ENCODE measurements at places on chromosomes 16 and 17. TPM values are rescaled to one million over a fixed set of nuclear protein-coding genes. Genes with fewer than 3 reads are reported as not detected.

DNA sequence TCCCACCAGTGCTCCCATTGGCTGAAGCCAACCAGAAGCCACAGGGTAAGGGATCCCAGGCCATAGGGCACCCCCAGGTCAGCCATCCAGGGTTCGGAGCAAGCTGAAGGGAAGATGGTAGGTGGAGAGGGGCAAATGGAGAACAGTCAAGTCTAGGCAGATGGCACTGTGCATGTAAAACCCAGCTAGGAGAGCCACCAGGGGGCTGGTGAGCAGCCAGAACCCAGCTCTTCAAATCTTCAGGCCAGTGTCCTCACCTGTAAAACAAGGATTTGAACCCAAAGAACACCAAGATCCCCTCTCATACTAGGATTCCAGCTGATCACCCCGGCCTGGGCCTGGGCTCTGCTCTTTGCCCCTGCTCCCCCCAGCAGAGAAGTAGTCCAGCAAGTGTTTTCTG, 43.5 kb downstream of the GINS3 start:
- H3K27me3 ChIP-seq: no peaks in the 10 kb centered on the region
- no peaks in the 10 kb centered on the region for H3K36me3 ChIP-seq
- H3K27ac ChIP-seq: no peak overlapping the region

DNA sequence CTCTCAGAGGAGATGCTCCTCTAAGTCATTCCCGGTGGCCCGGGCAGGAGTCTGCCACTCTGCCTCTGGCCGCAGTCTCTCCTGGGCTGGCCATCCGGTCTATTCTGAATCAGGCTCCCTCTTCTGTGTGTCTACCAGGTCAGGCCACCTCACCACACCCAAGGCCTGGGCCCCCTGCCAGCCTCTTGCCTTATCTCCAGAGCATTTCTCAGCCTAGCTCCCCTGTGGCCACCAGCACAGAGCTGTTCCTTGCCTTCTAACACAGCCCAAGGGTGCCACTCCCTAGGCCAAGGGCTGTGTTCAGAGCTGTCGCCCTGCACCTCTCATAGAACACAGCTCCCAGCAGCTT, 55.3 kb downstream of the MYO18A start:
- H3K4me1 ChIP-seq: no peaks in the 10 kb centered on the region
- H3K4me3 ChIP-seq: no peak overlapping the region
- DNase-seq: no peak
- peaks cover 26% of the 10 kb centered on the region for H3K36me3 ChIP-seq

- H3K27ac ChIP-seq: no peak overlapping the region
- no peaks in the 10 kb centered on the region for H3K4me1 ChIP-seq
- no peak overlapping the region for H3K4me3 ChIP-seq
- H3K36me3 ChIP-seq: peaks cover 39% of the 10 kb centered on the region
- DNase-seq: no peak
- H3K27me3 ChIP-seq: no peaks in the 10 kb centered on the region
These were observed 31.8 kb downstream of the ZDHHC7 start for GRCh38 chr16:84979516-84979915.

GRCh38 chr17:42846594-42847280, 2.4 kb downstream of the AOC2 start:
- H3K36me3 ChIP-seq: peaks cover 23% of the 10 kb centered on the region
- H3K4me1 ChIP-seq: no peaks in the 10 kb centered on the region
- no peak overlapping the region for H3K4me3 ChIP-seq
- no peaks in the 10 kb centered on the region for H3K27me3 ChIP-seq
- no peak for DNase-seq

GRCh38 chr17:9935408-9935807, 30.3 kb upstream of the RCVRN start:
- no peaks in the 10 kb centered on the region for H3K36me3 ChIP-seq
- H3K27me3 ChIP-seq: no peaks in the 10 kb centered on the region
- no peak overlapping the region for H3K4me3 ChIP-seq

DNA sequence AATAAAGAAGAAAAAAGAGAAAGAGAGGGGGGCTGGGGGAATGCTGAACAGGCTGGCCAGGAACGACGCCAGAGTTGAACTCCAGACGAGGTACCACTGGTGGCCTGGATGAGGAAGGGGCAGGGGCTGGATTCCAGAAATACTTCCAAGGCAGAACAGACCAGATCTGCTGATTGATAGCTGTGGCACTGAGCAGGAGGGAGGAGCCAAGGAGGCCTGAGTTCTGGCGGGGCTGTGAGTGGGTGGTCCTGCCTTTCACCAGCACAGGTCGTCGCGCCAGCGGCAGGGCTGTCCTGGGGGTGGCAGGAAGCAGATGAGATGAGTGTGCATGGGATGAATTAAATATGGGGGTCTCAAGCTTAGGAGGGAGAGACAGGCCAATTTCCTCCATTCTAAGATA, 5.5 kb downstream of the CCDC42 start:
- H3K4me3 ChIP-seq: no peak overlapping the region
- H3K36me3 ChIP-seq: no peaks in the 10 kb centered on the region
- no peaks in the 10 kb centered on the region for H3K27me3 ChIP-seq
- DNase-seq: no peak
- peaks cover 12% of the 10 kb centered on the region for H3K4me1 ChIP-seq
- H3K27ac ChIP-seq: no peak overlapping the region

DNA sequence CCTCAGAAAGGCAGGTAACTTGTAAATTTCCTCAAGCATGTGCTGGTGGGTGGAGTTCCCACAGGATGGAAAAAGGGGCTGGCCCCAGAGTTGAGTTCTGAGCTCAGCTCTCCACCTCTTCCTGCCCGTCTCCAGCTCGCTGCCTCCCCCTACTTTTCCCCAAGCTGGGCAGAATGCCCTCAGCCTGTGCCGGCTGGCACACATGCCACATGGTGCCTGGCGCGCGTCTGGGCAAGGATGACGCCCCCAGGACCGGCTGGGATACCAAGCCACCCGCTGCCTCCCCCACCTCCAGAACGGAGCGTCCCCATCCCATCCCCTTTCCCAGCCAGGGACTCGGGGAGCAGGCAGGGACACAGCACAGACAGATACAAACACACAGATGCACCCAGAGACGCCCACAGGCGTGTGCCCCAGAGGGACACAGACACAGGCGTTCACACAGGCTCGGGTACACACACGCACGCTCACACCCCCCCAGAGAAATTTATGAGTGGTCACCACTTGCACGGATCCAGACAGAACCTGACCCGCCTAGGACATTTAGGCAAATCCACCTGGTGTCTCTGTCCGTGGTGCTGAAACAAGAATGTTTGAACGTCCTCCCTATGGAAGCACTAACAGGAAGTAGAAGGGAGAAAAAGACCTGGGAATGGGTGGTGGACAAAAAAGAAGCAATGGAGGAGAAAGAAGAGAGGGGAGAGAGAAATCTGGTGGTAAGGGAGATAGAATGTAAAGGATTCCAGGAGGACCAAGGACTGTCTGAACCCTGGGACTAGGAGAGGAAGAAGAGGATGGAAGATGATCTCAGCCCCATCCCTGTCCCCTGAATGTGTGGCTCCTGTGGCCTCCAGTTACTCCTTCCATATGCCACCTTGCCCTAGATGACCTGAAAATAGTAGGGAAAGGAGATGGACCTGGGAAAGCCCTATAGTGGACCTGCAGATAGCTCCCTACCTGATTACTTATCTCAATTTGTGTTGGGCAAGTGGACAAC, 15.5 kb downstream of the NEUROD2 start:
- peaks cover 37% of the 10 kb centered on the region for H3K27me3 ChIP-seq
- H3K27ac ChIP-seq: no peak overlapping the region
- no peaks in the 10 kb centered on the region for H3K4me1 ChIP-seq
- H3K36me3 ChIP-seq: no peaks in the 10 kb centered on the region
- no peak for DNase-seq

HOXB8 gene
- total RNA-seq: not detected

Measured in CD8-positive, alpha-beta memory T cell (primary cell).